PC-3 (cell line): ENCODE measurements at places on chromosomes 4 and X.
A peak's percentile ranks its signal among the peaks of the same experiment; 100 is the strongest.

GRCh38 chrX:67546496-67547423 lies 2.9 kb downstream of the AR start:
- DNase-seq = no peak

- no peak for DNase-seq
These were observed 3.4 kb downstream of the PRPS2 start for GRCh38 chrX:12794654-12795053.

DNA sequence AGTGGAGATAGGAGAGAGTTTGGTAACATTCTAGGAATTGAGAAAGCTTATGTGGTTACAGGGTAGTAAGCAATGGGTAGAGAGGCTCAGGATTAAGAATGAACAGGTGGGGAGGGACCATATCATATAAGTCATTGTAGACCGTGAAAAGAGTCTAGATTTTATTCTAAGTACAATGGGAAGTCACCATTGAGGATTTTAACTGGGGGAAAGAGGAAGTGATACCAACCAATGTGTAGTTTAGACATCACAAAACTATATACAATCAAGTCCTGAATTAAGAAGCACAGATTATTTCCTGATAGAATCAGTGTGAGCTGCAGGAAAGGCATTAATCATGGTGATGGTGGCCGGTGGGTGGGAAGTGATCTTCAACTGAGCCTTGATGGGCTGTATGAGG lies 178.3 kb upstream of the ZIC3 start:
- DNase-seq = no peak

- DNase-seq = no peak
These were observed 121.4 kb upstream of the GATB start for GRCh38 chr4:151882072-151882803.

DNA sequence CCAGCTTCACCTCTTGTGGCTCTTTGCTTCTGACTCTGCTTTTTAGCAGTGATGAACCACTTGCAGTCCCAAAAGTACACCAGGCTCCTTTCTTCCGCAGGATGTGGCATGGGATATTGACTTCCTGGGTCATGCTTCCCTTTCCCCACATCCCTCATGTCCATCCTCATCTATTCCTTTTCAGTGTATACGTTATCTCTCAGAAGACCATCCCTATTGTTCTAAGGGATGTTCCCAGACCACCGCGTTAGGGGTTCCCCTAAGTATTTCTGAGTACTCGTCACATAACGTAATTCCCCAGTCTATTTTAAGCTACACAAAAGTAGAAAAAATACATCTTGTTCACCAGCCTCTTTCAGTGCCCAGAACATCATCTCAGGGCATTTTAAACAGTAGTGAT lies 71.1 kb upstream of the NLGN4X start:
- DNase-seq = no peak

DNA sequence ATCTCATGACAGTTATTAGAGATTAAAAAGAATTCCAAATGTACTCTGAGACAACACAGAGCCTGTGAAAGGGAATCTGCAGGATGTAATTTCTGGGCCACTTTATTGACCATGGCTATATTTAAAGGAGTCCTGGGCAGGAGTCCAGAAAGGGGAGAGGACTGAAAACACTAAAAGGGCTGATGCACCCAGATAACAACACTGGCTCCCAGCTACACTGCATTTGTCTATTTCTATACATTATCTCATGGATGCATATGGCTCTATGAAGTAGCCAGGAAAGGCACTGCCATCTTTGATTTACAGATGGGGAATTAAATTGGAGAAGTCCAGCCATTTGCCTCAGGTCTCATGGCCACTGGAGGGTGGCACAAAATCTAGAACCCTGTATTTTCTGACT lies 56.0 kb downstream of the MED28 start:
- DNase-seq = no peak

DNA sequence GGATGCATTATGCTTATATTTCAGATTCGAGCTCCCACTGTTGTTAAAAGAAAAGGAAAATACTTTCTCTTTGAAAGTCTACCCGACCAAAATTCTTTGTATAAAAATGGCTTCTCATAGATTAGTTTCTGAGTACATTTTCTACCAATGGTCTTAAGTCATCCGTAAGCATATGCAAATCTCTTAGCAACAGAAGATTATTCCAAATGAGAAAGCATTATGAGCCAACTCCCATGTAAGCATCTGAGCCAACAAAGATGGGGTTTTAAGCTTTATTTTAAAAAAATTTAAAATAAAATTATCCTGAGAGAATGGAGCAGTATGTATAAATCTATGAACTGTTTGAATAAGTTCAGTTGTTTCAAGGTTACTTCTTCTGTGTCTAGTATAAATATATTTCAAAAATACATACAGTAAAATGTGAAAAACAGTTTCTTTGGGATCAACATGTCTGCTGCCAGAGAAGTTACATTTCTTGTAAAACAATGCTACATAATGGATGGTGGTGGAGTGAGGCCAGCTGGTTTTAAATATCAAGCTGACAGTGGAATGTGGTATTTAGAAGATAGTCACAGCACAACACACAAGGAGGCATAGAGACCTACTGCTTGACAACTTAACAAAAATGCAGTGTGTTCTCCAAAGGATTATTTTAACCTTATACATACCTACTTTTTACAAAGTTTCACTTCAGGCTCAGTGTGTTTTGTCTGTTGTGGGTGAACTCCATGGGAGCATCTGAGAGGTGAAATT lies 199.5 kb upstream of the DIPK2B start:
- DNase-seq = no peak

DNA sequence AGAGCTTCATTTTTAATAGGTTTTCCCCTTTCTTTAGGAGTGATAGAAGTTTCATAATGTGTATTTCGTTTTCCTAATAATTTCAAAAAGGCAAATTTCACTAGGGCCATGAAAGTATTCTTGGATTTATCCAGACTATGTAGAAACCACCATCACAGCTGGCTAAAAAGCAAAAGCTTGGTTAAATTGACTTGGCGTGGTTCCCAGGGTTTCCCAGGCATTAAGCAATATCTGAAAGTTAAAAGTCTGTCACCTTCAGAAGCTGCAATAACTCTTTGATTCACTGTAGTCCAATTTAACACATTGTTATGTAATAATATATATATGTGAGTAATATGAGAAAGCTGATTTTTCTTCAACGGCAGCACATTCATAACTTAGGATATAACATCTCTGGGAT lies 38.3 kb downstream of the NDNF start:
- DNase-seq = no peak

- DNase-seq = no peak
These were observed 374.8 kb upstream of the GNPDA2 start for GRCh38 chr4:45100956-45101818.

DNA sequence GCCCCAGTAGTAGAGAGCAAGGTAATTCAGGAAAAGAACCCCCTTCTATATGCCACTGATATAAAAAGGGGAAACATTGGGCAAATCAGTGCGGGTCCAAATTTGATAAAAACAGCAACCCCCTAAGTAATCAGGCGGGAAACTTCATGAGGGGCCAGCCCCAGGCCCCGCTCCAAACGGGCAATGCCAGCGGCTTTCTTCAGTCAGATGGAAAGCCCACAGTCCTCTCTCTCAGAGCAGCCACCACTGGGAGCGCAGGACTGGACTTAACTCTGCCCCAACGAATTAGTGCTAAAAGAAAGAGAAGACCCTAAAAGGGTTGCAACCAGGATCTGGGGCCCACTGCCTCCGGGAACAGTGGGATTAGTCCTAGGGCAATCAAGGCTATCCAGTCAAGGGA lies 9.9 kb downstream of the MAGEA11 start:
- DNase-seq = no peak

- no peak for DNase-seq
These were observed 205.0 kb upstream of the HAND2 start for GRCh38 chr4:173735049-173735448.

DNA sequence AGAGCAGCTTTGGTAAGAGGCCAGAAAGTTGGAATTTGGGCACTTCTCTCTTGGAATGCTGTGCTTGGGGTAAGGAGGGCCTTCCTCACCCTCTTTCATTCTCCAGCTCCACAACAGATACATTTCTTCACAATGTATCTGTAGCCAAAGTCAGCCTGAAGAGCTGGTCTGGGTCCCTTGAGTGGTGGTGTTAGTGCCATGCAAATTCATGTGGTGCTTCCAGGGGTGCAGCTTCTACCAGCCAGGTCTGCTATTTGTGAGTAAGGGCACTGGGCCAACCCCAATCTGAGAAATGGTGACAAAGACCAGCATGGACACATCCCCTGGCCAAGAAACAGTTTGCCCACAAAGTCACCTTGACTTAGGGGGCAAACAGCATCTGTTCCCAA lies 17.8 kb downstream of the AMER1 start:
- no peak for DNase-seq

- no peak for DNase-seq
These were observed 73.7 kb downstream of the GEMIN8 start for GRCh38 chrX:13955975-13956374.

DNA sequence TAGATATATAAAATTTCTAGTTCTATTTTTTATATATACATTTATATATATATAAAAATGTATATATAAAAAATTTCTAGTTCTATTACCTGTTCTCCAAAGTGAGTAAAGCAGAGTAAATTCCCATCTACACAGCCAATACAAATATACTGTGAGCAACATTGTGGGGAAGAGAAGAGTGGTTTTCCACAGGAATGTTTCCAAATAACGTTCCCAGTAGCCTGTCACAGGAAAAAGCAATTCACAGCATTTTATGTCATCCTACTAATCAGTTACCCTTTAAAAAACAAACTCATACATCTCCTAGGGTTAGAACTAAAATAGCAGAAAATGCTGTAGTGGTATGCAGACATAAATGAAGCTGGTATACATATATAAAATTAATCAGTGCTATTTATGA lies 44.5 kb downstream of the AASDH start:
- DNase-seq = no peak

GRCh38 chrX:125205133-125205917 lies 114.3 kb upstream of the TEX13C start:
- DNase-seq = peak; percentile 66

- DNase-seq = peak; percentile 56
These were observed 68.3 kb downstream of the FMR1NB start for GRCh38 chrX:148049441-148049840.

DNA sequence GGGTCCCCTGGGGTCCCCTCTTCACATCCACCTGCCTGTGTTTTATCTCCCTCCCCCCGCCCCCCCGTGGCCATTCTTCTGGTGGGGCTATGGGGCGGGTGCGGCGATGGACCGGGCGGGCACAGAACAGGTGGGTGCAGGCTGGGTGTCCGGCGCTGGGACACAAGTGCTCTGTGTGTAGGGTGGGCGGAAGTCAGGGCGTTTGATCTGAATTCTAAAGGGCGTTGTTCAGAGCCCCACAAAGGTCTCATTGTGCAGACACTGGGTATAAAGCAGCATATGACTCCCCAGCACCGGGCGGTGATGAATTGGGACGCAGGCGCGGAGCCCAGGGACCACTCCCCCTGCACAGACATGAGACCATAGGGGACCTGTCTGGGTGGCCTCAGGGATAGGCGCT lies at the start of gene GJB1:
TSS of gene GJB1 (plus strand) at position 296 of the 400 bp plus-strand sequence. CDS start 484 bp downstream, outside the sequence.
- no peak for DNase-seq

GRCh38 chr4:47017081-47017480 lies 14.3 kb upstream of the GABRB1 start:
- peak; percentile 3 for DNase-seq

DNA sequence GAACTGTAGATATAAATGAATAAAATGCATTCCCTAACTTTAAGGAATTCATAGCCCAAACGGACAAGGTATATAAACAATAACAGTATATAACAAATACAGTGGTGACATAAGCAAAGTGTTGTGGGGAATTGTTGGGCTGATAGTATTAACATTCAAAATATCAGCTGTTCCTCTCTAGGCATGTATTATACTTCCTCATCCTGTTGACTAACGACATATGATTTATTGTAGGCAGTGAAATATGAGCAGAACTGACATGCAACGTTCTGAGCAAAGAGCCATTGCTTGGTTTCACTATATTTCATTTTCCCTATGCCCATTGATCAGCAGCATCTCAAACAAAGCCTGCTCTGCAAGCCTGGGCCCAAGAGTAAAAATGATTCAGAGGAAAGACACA lies 143.9 kb downstream of the PTCHD1 start:
- peak; percentile 61 for DNase-seq

- DNase-seq = no peak
These were observed 7.5 kb upstream of the GUCY1A1 start for GRCh38 chr4:155659176-155659575.

GRCh38 chrX:7269991-7270390 lies 122.0 kb upstream of the PUDP start:
- DNase-seq = peak; percentile 3

DNA sequence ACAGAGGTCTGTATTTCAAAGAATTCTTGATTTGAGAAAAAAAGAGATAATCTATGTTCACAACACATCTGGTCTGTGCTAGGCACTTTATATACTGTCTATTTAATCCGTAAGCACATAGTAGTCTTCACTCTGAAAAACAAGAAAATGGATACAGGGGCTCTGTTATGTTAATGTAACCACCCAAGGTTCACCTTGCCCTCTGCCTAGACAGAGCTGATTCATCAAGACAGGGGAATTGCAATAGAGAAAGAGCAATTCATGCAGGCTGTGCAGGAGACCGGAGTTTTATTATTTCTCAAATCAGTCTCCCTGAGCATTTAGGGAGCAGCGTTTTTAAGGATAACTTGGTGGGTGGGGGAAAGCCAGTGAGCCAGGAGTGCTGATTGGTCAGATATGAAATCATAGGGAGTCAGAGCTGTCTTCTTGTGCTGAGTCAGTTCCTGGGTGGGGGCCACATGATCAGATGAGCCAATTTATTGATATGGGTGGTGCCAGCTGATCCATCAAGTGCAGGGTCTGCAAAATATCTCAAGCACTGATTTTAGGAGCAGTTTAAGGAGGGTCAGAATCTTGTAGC lies 92.9 kb upstream of the TNIP3 start:
- no peak for DNase-seq

- no peak for DNase-seq
These were observed 124.9 kb downstream of the STOX2 start for GRCh38 chr4:184030036-184030435.

- peak; percentile 46 for DNase-seq
These were observed 69.8 kb downstream of the ZNF827 start for GRCh38 chr4:145868637-145869409.

DNA sequence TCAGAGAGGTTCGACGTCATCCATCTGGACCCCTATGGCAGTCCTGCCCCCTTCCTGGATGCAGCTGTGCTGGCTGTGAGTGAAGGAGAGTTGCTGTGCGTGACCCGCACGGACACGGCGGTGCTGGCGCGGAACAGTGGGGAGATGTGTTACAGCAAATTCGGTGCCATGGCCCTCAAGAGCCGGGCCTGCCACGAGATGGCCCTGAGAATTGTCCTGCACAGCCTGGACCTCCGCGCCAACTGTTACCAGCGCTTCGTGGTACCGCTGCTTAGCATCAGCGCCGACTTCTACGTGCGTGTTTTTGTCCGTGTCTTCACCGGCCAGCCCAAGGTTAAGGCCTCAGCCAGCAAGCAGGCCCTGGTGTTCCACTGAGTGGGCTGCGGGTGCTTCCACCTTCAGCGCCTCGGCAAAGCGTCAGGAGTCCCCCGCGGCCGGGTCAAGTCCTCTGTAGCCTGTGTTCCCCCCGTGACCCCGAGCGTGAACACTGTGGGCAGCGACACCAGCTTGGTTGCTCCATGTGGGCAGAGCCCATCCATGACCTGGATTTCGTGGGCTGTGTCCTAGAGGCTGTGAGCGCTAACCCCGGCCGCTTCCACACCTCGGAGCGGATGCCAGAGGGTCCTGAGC lies 186.7 kb upstream of the SLITRK2 start:
- no peak for DNase-seq
